ENCODE measurements at places on chromosomes 13 and 19. TPM values are rescaled to one million over a fixed set of nuclear protein-coding genes. Genes with fewer than 3 reads are reported as not detected.

GRCh38 chr13:51765142-51765515 lies 38.8 kb downstream of the DHRS12 start:
- DNase-seq: no peak

DNA sequence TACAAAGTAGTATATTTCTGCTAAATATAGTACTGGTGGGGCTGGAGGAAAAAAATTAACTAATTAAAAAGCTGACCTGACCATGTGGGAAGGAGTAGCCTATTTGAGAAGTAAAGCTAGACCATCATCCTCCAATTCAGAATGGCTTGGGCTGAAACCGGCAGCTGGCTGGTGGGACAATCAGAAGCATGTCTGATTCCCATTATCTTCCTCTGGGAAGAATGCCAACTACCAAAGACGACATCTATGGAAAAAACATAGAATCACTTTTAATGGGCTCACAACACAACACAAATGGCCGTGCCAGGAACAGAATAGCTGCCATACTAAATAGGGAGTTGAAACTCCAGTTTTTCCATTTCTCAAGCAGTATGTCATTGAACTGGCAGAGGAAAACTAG lies 120.4 kb upstream of the FREM2 start:
- no peak for DNase-seq

GRCh38 chr19:2062389-2062729 lies 11.3 kb upstream of the MKNK2 start:
- DNase-seq: no peak

- DNase-seq: no peak
These were observed 14.3 kb downstream of the BCKDHA start for GRCh38 chr19:41411968-41412265.

GRCh38 chr19:41796362-41796761 lies at the start of gene CEACAM3:
Gene CEACAM3, plus strand, starts transcription at chr19:41796587. Its CDS starts 91 bp downstream, at chr19:41796678.
- DNase-seq: no peak

JAK3 gene
- 2.8 TPM for total RNA-seq

DNA sequence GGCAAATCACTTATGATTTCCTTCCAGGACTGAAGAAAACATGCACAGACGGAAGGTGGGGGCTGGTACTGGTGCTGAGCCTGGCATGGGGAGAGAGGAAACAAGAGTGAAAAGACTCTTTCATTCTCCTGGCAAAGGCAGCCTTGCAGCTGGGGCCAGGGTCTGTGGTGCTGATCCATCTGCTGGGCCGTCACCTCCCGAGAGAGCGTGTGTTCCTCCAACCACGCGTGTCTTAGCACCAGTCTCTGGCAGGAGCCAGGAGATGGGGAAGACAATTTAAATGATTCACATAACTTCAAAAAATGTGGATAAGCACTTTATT lies 23.9 kb upstream of the SPART start:
- no peak for DNase-seq

KLF1 gene
- total RNA-seq: not detected

SYT3 gene
- total RNA-seq: not detected

DNA sequence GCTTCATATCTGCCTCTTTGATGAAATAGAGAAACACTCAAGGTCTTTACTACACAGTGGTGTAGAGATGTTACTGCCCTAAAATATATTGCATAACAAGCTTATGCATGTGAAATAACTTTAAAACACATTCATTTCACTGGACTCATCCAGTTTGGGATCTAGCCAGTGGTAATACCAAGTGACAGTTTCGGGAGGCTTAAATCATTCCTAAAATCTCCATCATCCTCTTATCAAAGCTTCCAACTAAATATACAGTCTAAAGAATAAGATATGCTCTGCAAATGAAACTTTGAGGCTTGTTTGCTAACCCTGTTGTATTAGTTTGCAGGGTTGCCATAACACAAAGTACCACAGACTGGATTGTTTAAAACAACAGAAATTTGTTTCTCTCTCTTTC lies 52.8 kb downstream of the THSD1 start:
- DNase-seq: no peak

PTGIR gene
- total RNA-seq: not detected

GRCh38 chr19:15276620-15277215 lies 44.5 kb upstream of the EPHX3 start:
- no peak for DNase-seq

SLAIN1 gene
- total RNA-seq: 4.5 TPM

DNA sequence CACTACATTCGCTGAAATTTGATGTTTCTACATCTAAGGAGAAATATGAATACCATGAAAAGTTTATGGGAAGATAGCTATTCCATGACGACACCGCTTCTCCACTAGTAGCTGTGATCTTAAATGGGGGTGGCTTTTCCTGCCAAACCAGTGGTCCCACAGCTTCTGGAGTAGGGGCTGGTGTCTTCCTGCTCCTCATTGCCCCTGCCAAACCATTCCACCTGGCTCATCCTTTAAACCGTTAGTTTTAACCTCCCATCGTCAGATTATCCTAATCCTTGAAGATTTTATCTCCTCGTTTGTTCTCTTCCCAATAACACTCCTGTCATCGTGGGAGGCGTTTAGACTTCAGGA lies 568 bp upstream of the ZNF230 start:
- no peak for DNase-seq

B3GNT3 gene
- 0.48 TPM for total RNA-seq

GRCh38 chr19:40502647-40503319 lies 36.0 kb downstream of the SPTBN4 start:
- DNase-seq: peak; percentile 31

- no peak for DNase-seq
These were observed 115.8 kb downstream of the DIAPH3 start for GRCh38 chr13:60047918-60048317.

DNA sequence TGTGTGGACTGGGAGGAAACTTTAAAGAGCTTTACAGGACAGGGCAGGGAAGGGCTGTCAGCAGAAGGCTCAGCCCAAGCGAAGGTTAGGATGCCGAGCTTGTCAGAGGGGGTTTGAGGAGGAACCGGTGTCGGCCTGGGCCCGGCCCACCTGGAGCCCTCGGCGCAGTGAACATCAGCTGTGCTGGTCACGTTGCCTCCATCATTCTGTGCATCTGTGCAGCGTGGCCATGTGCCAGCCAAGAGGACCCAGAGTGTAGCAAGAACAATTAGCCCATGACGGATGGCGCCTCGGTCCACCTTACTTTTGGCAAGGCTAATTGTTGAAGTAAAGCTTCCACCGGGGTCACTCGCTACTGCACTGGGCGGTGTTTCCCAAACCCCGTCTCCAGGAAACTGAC lies 161.4 kb downstream of the PTPRS start:
- DNase-seq: no peak

GRCh38 chr19:5547881-5548280 lies 19.9 kb downstream of the TINCR start:
- DNase-seq: peak; percentile 38

DNA sequence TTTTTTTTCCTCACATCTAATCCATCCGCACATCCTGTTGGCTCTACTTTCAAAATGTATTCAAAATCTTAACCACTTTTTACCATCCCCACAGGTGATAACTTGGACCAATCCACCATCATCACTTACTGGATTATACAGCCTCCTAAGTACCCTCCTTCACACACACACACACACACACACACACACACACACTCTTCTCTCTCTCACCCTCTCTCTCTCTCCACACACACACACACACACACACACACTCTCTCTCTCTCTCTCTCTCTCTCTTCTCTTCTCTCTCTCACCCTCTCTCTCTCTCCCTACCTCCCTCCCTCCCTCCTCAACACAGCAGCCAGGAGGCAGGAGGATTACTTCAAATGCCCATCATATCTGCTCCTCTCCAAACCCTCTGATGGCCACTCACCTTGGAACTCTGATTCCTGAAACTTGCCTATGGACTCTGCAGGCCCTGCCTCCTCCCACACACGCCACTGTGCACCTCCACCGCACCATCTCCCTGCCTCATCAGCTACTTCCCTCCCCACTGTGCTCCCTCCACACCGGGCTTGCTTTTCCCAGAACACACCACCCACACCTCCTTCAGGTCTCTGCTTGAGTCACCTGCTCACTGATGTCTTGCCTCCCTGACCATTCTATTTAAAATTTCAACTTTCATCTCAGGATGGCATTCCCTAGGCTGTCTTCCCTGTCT lies 39.7 kb downstream of the RCBTB2 start:
- DNase-seq: no peak

ELSPBP1 gene
- not detected for total RNA-seq

GRCh38 chr13:98484289-98485219 lies 92.4 kb downstream of the STK24 start:
- DNase-seq: peak; percentile 91

DNA sequence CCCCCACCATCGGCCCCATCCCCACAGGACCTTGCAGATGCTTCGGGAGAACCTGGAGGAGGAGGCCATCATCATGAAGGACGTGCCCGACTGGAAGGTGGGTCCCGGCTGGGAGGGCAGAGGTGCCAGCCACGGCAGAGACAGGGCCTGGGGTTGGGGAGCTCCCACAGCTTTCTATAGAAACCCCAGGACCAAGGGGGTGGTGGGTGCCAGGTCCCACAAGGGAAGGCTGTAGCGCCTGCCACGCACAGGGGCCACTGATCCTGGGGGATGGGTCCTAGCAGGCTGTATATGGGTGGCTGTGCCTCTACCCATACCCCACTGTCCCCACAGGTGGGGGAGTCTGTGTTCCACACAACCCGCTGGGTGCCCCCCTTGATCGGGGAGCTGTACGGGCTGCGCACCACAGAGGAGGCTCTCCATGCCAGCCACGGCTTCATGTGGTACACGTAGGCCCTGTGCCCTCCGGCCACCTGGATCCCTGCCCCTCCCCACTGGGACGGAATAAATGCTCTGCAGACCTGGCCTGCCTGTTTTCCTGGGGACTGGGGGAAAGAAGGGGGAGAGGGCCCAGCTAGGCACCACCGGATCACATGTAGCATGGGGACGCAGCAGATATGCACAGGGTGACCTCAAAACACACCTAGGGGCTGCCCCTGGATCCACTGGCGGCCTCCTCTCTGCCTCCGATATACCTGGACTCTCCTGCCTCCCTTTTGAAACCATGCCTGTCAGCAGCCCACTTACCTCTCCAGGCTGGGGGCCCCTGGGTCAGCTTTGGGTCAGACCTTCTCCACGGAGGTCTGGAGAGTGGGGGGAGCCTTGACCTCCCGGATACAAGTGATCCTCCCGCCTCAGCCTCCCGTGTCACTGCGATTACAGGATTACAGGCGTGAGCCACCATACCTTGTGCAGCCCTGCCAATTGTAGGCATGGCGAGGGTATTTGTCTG lies 761 bp upstream of the YJEFN3 start:
- no peak for DNase-seq

GRCh38 chr13:112679381-112679780 lies 10.5 kb upstream of the ATP11A start:
- no peak for DNase-seq

DNA sequence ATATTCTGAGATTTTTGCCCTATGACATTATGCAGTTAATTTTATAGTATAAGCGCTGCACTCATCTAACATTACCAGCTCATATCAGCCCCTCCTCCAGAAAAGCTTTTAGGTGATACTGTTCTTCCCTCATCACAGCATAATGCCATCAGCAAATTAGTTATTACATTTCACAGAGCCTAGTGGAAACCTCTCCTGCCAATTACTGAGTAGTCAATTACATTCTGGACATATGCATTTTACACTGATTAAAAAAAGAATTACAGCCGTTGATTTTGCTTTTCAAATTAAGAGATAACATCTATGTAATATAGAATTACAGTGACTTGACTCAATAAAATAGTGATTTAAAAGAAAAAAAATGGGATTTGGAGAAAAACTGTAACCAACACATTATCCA lies 542.1 kb downstream of the UQCRFS1 start:
- DNase-seq: no peak
